Subcutaneous preadipocyte (primary cell): ENCODE measurements at places on chromosomes 5 and 9. TPM values are rescaled to one million over a fixed set of nuclear protein-coding genes. Genes with fewer than 3 reads are reported as not detected.

DNAH5 gene
- total RNA-seq = 0.39 and 0.73 TPM in 2 replicates

NCS1 gene
- total RNA-seq = 33.1 and 47.9 TPM in 2 replicates

NEURL1B gene
- total RNA-seq = 0.20 and 0.37 TPM in 2 replicates

ZFP2 gene
- total RNA-seq = 0.20 and 0.37 TPM in 2 replicates

ZDHHC11B gene
- 0.20 TPM in 1 of 2 replicates, not detected in the other for total RNA-seq

NXNL2 gene
- total RNA-seq = not detected in 2 replicates

ROR2 gene
- total RNA-seq = 0.78 and 11.8 TPM in 2 replicates

IL5 gene
- not detected in 2 replicates for total RNA-seq

SLC6A18 gene
- not detected in 2 replicates for total RNA-seq

ENC1 gene
- total RNA-seq = 8.1 and 25.2 TPM in 2 replicates

FAXDC2 gene
- total RNA-seq = 3.1 and 7.3 TPM in 2 replicates

SWI5 gene
- 19.5 and 23.1 TPM in 2 replicates for total RNA-seq
